Body of pancreas (tissue), 4 donors: ENCODE measurements at places on chromosomes 2 and 18. TPM values are rescaled to one million over a fixed set of nuclear protein-coding genes. Genes with fewer than 3 reads are reported as not detected.

GRCh38 chr2:17772532-17772931 lies 18.6 kb downstream of the GEN1 start:
- no peak overlapping the region for H3K27ac ChIP-seq
- H3K4me3 ChIP-seq, result no peak overlapping the region
- H3K4me1 ChIP-seq, result no peaks in the 10 kb centered on the region
- H3K36me3 ChIP-seq, result no peaks in the 10 kb centered on the region
- H3K27me3 ChIP-seq, result no peaks in the 10 kb centered on the region
- DNase-seq, result no peak

Gene DLX1
- total RNA-seq, result not detected

DNA sequence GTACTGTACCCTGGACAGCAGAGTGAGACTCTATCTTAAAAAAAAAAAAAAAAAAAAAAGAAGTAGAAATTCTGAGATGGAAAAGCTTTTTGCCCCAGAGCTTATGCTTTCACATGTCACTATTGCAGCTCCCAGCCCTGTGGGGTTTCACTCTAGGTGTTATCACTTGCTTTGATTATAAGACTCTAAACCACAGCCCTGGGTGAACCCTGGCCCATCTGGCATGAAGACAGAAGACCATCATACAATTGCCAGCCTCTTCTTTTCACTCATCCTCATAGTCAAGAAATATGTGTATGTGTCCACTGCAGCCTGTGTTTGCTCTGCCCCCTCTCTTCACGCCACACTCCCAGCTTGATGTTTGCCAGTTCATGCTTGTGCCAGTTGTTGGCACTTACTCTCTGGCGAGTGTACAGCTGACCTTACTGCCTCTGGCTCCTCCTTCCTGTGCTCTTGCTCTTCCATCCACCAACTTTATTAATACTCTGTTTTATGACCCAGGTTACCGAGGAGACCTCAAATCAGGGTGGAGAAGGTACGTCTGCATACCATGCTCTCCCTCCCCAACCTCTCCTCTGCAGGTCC lies 136.7 kb upstream of the NCK2 start:
- DNase-seq, result no peak
- H3K4me1 ChIP-seq, result peaks cover 32% of the 10 kb centered on the region
- no peaks in the 10 kb centered on the region for H3K27me3 ChIP-seq
- H3K4me3 ChIP-seq, result no peak overlapping the region
- no peaks in the 10 kb centered on the region for H3K36me3 ChIP-seq

Gene EML6
- total RNA-seq, result 2.6 TPM

GRCh38 chr2:13858626-13859025 lies 773.9 kb upstream of the LRATD1 start:
- no peaks in the 10 kb centered on the region for H3K4me1 ChIP-seq
- H3K4me3 ChIP-seq, result no peak overlapping the region
- no peaks in the 10 kb centered on the region for H3K27me3 ChIP-seq
- H3K36me3 ChIP-seq, result no peaks in the 10 kb centered on the region
- H3K27ac ChIP-seq, result no peak overlapping the region
- no peak for DNase-seq

DNA sequence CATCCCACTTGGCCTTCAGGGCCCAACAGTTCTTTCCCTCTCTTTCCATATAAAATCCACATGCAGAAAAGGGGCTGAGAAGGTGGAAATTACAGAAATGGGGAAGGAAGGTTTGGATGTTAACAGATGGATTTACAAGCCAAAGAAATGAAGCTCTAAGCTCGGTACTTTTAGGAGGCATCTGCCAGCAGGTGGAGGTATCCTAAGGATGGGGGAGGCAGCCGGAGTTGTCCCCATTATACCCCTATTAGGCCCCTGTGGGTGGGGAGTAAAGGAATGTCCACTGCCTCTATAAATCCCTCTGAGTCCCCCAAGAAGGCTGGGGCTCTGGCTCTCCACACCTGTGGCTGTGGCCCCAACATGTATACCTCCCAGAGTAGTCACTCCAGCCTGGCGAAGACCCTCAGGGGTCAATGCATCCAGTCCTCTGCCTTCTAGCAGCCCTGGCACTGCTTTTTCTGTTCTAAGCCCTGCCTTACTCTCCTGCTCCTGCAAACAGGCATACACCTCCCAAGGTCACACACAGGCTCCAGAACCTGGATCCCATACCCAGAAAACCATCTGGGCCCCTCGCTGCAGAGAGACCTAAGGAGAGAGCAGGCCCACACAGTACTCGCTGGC lies 1.2 kb downstream of the FBXO41 start:
- no peak for DNase-seq
- H3K4me3 ChIP-seq, result no peak overlapping the region
- H3K27ac ChIP-seq, result no peak overlapping the region
- H3K27me3 ChIP-seq, result no peaks in the 10 kb centered on the region
- no peaks in the 10 kb centered on the region for H3K36me3 ChIP-seq
